Tibial artery (tissue), 4 donors: ENCODE measurements at places on chromosomes 1 and 21.

DNA sequence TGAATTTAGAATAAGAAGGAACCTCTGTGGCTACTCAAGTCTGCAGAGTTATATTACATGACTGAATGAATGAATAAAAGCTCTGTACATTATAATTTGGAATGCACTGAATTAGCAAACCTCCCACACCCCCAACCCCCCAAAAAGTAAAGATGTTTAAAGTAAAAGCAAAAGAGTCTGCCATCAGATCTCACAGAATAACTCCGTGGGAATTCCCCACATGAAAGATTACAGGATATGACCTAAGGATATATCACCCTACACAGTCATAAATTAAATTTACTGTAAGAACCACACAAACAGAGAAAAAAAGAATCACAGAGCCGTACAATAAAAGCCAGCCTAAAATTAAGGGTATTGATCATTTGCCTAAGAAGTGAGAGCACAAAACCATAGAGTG lies 587.3 kb downstream of the PTPRC start:
- DNase-seq: no peak

DNA sequence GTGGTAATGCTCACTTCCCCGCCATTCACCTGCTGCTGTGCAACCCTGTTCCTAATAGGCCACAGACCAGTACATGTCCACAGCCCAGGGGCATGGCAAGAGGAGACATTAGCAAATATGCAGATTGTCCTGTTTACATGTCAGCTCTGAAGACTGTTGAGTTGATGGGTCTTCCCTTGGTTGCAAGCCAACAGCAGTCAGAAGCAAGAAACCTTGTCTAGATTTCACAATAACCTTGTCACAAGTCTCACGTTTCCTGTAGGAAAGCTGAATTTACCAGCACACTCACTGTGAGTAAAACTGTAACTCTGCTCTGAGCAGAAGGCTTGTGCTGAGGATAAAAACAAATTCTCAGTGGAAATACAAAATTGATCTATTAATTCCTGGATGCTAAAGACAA lies 195.1 kb downstream of the HLX start:
- no peak for DNase-seq

DNA sequence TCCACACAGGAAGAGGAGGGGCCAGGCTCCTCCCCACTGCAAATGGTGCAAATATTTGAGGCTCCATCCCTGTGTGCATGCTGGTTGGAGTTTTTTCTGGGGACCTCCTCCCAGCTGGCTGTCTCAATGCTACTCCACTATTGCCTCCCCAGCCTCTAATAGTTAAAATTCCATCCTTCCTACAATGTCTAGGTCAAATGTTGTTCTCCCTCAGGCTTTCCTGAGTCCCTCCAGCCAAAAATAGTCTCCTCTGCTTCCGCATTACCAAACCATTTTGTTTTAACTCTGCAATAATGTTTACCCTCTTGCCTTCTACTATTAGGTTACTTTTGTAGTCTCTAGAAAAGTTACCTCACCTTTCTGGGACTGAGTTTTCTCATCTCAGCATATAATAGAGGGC lies 29.6 kb upstream of the FMO1 start:
- no peak for DNase-seq

DNA sequence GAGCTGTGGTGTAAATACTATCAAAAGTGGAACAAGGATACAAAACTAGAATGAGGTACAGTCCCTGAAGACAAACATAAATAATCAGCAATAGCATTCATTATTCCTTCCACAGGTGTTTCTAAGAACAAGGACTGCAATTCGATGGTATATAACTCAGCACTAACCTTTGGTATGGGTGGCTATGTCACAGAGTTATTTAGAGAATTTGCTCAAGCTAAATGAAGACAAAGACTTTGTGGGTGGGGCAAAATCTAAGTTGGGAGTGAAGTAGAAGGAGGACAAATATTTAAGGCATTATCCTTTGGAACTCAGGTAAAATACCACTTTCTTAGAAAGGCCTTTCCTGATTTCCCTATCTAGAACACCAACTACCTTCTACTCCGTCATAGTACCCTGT lies 51.5 kb upstream of the CNN3 start:
- no peak for DNase-seq

DNA sequence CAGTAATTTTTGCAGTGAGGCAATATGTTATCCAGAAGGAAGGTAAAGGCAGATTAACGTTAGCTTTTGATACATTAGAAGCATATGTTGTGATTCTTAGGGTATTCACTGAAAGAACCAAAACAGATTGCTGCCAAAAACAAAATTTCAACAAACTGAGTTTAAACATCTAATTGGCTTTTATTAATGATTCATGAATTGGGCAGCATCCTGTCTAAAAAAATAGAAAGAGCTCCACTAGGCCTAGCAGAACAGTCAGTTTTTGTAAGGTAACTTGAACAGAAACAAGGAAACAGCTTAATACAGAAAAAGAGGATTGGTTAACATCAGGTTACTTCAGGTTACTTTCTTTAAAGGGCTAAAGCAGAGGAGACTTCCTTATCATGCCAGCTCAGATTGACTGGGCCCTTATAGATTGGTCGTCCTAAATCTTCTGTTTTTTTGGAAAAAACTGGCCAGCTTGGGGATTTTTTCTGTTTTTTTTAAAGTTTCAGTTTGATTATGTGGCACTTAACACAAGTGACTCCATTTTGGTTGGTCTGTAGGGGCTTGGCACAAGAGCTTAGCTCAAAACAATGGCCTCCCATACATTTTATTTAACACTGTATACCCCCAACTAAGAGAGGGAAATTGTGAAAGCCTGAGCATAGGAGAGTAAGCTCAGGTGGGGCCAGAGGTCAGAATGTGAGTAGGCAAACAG lies 36.8 kb upstream of the GALNT2 start:
- DNase-seq: no peak

DNA sequence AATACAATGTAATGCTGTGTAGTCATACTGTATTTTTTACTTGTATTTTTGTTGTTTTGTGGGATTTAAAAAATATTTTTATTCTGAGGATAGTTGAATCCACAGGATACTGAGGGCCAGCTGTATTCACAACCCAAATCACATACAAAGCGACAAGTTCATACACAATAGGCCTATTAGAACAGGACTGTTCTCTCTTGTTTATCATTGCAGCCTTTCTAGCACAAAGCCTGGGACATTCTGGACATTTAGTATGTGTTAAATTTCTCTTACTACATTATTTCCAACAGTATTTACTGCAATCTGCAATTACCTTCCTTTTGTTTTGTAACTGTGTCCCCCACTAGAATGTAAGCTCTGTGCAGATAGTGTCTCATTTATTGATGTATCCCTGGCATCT lies 65.4 kb downstream of the SLC35A3 start:
- DNase-seq: no peak

- no peak for DNase-seq
These were observed 1.1 kb downstream of the DPYD start for GRCh38 chr1:97919585-97920261.

- DNase-seq: no peak
These were observed 57.5 kb downstream of the ERG start for GRCh38 chr21:38440746-38441145.

GRCh38 chr1:62082456-62083363 lies 111.9 kb upstream of the L1TD1 start:
- no peak for DNase-seq

DNA sequence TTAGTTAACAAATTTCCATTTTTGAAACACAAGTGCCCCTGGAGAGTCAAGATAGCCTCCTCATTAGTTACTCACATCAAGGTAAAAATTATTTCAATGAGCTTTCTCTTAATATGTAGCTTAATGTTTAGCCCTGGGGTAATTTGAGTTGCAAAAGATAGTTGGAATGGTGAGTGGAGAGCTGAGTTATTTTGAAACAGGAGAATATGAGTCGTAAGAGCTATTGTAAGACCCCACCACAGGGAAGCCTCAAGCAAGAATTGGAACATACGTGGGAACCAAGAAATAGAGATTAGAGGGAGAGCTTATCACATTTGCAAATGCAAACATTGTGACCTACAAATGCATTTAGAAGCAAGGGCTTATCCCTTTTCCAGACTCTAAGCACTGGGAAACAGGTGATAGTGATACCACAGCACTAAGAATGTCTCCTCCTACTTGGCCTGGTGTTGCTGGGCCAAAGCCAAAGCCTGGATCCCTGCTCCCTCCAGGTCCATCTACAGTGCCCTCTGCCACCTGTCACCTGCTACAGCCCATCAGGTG lies 635.1 kb downstream of the PTPRC start:
- no peak for DNase-seq

DNA sequence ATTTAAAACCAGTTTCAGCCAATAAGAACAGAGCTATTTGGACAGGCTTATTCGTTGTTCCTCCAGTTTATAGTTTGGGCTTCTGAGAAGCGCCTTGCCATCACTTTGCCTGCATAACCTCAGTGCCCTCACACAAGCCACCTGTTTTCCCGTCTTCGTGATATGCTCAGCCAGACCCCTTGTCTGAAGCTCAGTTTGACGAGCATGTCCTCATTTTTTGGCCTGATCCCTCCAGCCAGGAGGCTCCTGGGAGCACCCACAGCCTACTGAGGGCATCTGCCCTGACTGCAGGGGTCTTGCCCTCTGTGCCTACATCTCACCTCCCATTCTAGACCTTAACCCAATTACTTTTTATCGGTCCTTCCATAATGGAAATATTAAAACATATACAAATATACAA lies 95.3 kb downstream of the ADARB1 start:
- DNase-seq: no peak

DNA sequence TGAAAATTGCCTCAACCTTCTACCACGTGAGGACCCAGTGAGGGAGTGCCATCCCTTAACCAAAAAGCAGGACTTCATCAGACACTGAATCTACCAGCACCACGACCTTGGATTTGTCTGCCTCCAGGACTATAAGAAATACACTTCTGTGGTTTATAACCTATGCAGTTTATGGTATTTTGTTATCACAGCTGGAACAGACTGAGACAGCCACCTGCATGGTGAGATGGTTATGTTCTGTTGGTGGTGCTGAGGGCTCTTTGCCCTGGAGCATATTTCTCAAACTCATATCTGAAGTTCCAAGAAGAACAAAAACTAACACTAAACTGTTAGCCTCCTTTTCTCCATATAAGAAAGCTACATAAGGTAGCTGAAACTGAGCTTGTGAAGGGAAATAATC lies 69.8 kb upstream of the RGS18 start:
- no peak for DNase-seq

- DNase-seq: no peak
These were observed 12.7 kb downstream of the BCAR3 start for GRCh38 chr1:93668951-93669350.

- DNase-seq: no peak
These were observed 3.8 kb upstream of the CA6 start for GRCh38 chr1:8941906-8942305.

DNA sequence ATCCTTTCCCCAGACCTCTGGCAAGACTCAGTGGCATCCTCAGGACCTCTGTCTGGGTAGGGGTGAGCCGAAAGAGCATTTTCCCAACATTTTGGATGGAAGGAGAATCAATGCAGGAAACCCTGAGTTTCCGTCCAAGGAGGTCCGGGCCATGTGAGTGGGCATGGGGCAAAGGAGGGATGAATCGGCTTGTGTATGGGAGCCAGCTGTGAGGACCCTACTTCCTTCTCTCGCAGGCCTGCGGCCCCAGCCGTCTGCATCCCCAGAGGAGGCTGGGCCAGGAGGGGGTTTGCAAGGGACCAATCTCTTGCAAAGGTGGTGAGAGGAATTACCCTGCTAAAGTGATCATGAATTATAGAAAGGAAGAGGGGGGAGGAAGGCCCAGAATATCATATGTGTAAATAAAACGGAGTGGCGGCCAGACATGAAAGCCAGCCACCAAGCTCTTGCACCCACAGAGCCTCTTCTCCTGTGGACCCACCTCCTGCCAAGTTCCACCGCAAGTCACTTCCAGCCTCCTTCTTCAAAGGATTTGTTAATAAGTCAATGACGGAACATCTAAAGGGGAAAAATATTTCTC lies 48.2 kb upstream of the POU3F1 start:
- DNase-seq: no peak

GRCh38 chr1:47984175-47984789 lies 12.9 kb downstream of the TRABD2B start:
- no peak for DNase-seq

- no peak for DNase-seq
These were observed 21.7 kb upstream of the PEX10 start for GRCh38 chr1:2433936-2434655.

- no peak for DNase-seq
These were observed 647.5 kb downstream of the SMYD3 start for GRCh38 chr1:245859493-245860114.

GRCh38 chr21:41612674-41613532 lies 104.9 kb upstream of the TMPRSS2 start:
- DNase-seq: peak; percentile 90

GRCh38 chr21:43910460-43910859 lies 45.4 kb downstream of the AGPAT3 start:
- DNase-seq: no peak

DNA sequence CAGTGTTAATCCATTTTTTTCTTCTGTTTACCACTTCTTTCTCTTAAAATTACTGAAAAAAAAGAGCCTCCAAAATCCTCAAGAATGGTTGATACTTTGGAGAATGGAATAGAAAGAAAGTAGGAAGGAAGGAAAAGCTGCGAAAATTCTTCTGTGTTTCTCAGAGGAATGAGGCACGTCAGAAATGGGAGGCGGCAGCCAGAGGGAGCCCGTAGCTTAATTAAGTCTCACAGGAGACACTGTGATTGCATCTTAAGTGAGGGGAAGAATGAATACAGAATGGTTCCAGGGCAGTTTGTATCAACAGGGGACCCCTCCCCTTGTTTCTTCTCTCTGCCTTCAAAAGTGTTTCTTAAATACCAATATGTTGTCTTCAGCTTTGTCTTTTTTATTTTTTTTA lies 1099.5 kb downstream of the PLA2G4A start:
- no peak for DNase-seq

DNA sequence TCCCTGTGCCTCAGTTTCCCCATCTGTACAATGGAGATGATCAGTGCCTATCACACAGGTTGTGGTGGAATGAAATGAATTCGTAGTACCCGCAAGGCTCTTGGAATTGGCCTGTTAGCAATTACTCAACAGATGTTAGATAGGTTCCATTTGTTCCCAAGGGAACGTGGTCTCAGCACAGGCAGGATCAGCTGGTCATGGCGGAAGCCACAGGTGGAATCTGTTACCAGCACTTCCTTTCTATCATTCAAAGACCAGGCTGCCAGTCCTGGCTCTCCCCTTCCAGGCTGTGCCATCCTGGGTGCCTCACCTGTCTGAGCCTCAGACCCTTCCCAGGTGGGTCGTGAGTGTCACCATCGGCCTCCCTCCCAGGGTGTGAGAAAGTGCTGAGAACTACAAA lies 61.5 kb downstream of the FBXO2 start:
- DNase-seq: no peak

DNA sequence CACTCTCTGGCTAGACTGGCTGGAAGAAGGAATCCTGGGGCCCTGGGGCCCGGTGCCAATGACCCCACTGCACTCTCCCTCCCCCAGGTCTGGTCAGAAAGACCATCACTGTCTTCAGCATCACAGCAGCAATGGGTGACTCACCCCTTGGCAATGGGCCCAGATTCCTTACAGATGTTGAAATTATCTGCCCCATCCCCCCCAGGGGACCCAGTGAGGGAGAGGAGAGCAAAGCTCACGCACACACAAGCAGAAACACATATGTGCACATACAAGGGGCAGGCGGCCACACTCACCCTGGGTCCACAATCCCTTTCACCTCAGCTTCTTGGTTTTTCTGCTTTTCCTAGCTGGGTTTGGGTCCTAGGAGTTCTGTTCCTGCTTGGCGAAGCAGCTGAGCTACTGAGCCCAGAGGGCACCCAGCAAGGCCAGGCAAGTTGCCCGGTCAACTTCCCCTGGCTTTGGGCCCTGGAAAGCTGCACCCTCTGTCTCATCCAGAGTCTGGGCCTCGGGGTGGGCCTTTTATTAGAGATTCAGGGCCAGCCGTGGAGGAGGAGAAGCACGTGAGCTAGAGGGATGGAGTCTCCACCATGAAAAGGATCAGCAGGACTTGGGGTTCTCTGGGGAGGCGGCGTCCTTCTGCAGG lies 2.6 kb downstream of the COL16A1 start:
- peak; percentile 98 for DNase-seq
